ENCODE measurements at places on chromosomes 16 and 17.

GRCh38 chr17:17724307-17725010, 43.2 kb downstream of the RAI1 start:
- peak; percentile 55 for DNase-seq

- peak; percentile 83 for DNase-seq
Measured at GRCh38 chr17:2239882-2240430, 63.6 kb downstream of the SMG6 start.

- peak; percentile 89 for DNase-seq
Measured at GRCh38 chr16:85220125-85220839, 108.0 kb upstream of the CIBAR2 start.

GRCh38 chr16:59988591-59988990, 1254.5 kb upstream of the GOT2 start:
- DNase-seq, result no peak

DNA sequence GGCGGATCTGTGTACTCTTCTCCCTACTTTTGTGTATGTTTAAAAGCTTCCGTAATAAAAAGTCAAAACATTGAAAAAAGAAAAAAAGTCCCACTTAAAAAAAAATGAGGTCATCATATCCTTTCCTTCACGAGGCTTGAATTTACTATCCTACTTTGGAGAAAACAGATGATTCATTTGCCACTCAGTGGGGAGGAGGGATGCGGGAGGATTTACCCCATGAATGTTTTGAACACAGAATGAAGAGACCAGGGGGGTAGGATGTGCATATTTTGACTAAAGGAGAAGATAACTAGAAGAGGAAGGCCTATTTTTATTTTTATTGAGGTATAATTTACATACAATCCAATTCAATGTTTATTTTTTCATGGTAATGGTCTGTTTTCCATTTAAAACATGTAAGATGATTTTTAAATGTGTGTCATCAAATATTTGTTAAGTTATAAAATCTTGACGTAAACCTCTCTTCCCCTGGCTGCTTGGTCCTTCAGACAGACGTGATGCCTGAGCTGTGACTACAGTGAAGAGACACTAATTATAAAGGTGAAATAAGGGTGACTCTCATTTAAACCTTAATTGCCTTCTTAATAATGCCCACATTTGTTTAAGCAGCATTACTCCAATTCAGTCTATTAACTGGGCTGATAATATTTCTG, 135.4 kb upstream of the AXIN2 start:
- DNase-seq, result peak; percentile 58

DNA sequence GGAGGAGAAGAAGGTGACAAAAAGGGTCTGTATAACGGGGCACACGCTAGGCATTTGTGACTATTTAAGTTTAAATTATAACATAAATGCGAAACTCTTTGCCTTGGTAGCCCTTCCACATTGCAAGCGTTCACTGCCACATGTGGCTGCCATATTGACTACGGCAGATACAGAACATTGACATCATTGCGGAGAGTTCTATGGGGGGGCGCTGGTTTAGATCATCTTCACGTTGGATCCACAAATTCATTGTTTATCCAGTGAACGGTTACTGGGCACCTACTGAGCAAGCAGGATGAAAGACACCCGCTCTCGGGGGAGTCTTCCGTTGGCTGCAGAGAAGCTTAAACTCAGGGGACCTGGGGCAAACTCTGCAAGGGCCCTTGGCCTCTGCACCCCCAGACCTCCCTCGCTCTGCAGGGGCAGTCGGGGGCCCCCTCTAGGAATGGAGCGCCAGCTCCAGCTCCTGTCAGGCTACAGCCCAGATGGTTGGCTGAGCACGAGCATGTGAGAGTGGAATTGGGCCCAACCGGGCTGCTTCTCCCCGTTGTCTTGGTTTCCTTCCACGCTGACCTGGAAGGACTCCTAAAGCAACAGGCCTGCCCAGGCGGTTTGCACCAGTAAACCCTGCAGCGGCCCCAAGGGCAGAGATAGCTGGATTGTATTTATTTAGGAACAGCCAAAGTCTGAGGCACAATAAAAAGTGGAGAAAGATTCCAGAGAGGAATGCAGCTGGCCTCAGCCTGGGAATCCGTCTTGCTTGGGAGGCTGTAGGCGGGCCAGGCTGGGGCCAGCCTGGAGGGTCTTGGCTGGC, 172.2 kb downstream of the SEC14L1 start:
- peak; percentile 56 for DNase-seq

GRCh38 chr16:29011112-29011511, 26.3 kb downstream of the LAT start:
- no peak for DNase-seq

DNA sequence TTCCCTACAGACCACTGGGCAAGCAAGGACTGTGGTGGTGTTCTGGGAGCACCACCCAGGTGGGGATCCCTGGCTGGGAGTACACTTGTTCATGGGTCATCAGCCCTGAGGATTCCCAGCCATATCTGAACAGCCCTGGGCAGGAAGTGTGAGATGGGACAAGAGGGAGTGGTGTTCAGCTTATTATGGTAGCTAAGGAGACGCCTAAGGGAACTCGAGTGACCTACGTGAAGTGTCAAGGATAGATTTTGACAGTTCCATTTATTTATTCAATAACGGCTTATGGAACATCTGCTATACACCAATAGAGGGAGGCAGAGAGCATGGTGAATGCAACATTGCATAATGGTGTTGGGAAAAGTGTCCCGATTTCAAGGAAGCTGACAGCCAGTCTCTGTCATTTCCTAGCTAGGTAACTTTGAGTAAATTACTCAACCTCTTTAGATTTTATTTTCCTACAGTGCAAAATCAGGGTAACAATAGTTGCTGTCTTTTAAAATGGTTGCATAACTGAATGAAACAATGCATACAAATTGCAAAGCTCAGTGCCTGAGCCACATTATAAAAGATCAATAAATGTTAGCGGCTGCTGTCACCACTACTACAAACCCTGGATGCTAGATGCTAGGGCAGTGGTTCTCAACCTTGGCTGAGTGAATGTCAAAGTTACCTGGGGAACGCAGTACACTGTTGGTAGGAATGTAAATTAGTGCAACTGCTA, 534.1 kb downstream of the GRIN2A start:
- DNase-seq, result peak; percentile 45

DNA sequence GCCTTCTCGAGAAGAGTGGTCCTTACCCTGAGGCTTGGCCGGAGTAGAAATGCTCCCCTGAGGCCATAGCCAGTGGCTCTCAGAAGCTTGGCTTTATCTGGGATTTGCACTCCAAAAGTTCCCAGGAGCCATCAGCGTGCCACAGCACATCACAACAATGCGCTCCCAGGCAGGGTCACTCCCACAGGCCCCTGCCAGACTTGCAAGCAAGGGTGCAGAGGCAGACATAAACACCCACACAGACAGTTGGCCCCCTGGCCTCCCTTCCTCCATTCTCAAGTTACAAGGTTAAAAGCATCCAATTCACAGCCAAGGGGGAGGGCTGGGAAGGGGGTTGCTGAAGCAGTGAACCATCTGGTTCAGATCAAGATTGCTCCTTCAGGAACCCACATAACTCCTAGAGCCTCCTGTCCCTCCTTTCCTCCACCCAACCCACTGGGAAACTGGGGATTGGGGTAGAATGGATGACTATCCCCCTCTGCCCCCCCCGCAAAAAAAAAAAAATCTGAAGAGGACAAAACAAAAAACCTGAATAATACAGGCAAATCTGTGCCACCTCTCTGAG, 1.8 kb downstream of the ST3GAL2 start:
- DNase-seq, result peak; percentile 93

DNA sequence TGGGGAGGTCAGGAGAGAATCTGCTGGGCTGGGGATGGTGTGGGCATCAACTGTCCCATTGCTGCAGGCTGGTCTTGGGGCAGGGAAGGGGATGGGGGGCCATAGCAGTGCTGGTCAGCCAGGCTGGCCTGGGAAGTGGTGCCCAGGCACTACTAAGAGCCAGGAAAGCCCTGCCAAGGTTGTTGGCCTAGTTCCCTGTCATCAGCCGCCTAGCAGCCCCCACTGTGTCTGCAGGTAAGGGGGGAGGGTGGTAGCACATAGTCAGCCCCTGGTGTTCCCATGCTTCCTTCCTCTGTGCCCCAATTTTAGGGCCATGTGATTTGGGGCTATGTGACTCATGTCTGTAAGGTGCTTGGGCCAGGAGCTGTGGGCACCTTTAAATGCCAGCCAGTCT, 17.8 kb downstream of the GJD3 start:
- no peak for DNase-seq

DNA sequence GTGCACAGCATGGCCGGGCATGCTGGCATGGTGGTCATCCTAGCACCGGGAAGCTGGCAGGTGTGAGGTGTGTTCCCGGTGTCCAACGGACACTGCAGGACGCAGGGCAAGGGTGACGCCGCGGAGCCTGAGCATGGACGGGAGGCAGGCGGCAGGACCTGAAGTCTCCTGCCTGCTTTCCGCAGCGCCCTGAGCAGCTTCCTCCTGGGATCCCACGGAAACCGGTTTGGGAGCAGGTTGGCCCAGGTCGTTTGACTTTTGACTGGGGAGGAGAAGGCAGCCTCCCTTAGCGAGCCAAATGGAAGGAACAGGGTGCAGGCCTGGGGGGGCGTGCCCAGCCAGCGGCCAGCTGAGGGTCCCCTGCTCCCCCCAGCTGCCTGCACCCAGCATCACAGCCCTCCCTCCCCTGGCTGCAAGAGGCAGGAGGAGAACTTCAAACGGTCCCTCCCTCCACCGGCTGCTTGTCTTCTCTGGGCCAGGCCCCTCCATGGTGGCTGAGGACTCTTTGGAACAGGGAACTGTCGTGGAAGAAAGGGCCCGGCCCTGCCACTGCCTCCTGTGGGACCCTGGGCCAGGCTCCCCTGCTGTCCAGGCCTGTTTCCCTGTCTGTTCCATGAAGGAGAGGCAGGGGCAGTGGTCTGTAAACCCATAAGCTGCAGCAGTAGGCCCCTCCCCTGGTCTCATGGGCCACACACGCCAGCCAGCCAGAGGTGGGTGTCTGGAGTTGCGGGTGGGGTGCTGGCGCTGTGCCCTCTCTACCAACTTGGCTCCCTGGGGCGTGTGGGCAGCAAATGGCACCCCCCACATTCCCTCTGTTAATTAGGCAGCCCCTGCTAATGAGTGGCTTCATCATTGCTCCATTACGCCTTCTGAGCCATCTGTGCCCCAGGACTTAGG, 7.8 kb upstream of the ADGRG1 start:
- DNase-seq, result no peak

DNA sequence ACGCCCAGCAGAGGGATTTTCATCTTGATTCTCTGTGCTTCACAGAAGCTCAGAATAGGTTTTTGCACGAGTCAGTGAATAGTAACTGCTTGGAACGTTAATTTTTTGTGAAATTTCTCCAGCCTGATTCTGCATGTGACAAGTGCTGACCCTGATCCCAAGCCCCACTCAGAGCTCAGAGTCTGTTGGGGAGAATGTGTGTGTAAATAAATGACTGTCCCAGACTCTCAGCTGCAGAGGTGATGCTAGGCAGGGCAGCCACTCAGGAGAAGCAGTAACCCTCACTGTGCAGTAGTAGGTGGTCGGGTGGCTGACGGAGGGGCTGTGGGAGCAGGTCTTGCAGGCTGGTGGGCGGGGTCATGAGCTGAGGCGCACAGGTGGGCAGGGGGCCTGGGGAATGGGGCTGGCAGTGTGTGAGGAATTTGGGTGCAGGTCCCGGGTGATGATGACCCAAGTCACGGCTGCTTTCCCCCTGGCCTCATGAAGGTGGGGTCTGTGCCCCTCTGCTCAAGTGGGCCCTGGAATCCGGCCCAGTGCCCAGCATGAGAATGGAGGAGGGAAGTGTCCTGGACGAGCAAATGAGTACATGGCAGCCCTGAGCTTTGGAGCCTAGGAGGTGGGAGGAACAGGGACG, 16.3 kb upstream of the FOXK2 start:
- no peak for DNase-seq

GRCh38 chr16:73066331-73066926, 18.5 kb upstream of the ZFHX3 start:
- no peak for DNase-seq

- DNase-seq, result peak; percentile 23
Measured at GRCh38 chr17:43587647-43588046, 41.5 kb upstream of the ETV4 start.

DNA sequence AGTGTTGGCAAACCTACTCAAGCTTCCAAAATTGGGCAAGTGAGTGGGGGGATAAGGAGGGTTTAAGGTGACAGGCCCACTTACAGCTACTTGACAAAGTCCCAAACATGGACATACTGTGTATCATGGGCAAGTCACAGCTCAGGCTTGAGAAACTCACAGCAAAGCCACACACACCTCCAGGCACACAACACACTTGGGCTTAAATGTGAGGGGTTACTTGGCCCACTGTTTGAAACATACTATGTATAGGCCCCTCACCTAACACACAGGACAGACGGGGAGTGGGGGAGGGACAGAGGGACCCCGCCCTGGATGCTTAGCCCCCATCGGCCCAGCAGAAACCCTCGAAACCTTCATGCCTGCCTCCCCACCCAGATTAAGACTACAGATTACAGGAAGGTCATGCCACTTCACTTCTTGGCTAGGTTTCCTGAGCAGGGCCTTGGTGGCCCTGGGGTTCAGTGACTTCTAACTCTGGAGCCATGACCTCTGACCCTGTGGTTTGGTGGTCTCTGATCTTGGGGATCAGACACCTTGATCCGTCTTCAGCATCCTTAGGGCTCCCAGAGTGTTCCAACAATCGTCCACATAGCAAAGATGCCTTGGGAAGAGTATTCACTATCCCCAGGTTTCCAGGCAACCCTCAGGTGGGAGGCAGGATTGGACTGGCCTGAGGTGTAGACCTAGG, 2.3 kb upstream of the SAMD14 start:
- no peak for DNase-seq

DNA sequence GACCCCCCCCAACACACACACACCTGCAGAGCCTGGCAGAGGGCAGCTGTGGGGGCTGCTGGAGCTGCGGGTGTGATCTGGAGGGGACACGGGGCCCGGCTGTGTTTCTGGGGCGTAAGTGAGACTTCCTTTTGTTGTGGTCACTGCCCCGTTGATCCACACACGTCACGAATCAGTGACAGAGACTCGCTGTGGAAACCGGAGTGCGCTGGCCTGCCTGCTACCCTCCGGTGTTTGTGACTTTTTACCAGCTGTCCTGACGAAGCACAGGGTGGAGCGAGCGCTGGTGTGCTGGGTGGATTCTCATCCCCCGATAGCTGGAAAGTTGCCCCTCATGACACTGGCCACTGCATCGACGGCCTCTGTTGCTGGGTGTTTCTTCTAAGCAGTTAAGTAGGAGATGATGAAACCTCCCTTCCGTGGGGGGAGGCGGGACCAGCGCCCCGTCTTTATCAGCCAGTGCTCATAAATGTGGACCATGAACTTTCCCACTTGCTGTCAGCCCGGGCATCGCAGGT, 2.3 kb downstream of the METRNL start:
- no peak for DNase-seq

GRCh38 chr17:27550974-27551505, 79.9 kb upstream of the LGALS9 start:
- no peak for DNase-seq

Measured in cardiac fibroblast (primary cell).